ENCODE measurements at places on chromosomes 1 and 21.

GRCh38 chr1:165629848-165630628 is 996 bp upstream of the MGST3 start:
- DNase-seq, result no peak

DNA sequence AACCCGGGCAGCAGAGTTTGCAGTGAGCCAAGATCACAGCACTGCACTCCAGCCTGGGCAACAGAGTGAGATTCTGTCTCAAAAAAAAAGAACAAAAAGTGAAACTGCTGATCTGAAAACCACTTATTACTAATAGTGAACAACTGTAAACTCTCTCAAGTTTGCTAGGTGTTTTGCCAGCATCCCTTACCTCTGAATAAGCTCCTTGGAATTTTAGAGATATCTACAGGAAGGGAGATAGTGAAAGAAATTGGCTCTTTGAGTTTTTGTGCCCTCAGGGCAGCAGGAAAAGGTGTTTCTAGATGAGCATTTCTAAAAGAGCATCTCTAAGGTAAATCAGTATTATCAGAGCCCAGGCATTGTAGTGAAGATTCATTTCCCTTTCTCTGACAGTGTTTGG is 27.1 kb downstream of the PARK7 start:
- no peak for DNase-seq

DNA sequence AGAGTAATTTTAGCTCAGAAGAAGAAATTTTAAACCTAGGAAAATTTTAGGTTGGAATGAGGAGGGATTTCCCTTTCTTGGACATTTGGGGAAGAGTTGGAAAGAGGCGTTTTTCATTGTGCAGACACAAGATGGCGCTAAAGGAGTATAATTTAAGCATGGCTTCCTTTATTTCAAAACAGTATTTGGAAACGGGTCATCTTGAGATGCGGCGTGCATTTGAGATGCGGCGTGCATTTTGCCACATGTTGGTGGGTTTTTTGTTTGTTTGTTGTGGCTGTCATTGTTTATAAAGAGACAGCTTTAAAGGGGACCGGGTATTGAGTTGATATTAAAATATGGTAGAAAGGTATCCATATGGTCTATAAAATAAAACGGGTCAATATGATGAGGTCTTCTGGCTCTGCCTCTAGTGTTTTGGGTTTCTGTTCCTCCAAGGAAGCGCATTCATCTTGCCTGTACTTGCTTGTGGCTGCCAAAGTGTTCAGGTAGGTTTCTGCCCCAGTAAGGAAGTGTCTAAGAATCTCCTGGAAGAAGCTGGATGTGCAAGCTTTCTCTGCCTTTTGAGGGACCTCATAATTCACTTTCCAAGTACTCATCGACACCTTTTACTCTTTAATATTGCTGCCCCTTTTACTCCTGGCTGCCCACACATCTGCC is 210.3 kb downstream of the SLC35F3 start:
- no peak for DNase-seq

DNA sequence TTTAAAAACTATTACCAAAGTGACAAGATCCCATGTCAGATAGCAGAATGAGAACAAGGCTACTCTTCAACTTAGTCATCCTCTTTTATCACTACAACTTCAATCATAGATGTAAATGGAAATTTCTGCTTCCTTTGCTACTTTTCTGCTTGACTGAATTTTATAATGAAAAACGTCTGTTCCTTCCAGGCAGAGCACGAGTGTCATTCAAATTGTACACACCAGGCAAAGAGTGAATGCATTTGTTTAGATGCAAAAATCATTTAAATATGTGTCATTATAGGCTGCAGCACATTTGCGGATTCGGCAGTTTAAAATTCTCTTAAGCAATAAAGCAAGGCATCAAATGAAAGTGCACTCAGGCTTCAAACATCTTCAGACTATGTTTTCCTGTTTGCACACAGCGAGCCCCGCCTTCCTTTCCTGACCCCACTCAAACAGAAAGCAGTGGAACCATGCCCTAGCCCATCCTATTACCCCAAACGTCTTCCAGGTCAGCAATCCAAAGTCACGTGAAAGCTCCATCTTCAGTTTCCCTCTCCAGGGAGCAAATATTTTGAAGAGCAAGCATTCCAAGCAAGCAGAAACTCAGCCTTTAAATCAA is 99.6 kb downstream of the APP start:
- DNase-seq, result no peak

All from H1 (cell line).